Small intestine (tissue), 16 donors: ENCODE measurements at places on chromosomes 4 and X.

GRCh38 chr4:83617371-83618035 is 81.6 kb downstream of the GPAT3 start:
- DNase-seq, result no peak

- no peak for DNase-seq
Observed at GRCh38 chrX:150213481-150214030, 149.6 kb upstream of the MAMLD1 start.

GRCh38 chr4:164446516-164446915 is 307.4 kb upstream of the SMIM31 start:
- DNase-seq, result no peak

GRCh38 chrX:148135738-148136137 is 154.6 kb downstream of the FMR1NB start:
- no peak for DNase-seq

- DNase-seq, result no peak
Observed at GRCh38 chr4:30725562-30725961, 5.4 kb downstream of the PCDH7 start.
